ENCODE measurements at places on chromosomes 6 and 20. TPM values are rescaled to one million over a fixed set of nuclear protein-coding genes. Genes with fewer than 3 reads are reported as not detected.

The PLEKHG1 gene
- polyA plus RNA-seq = 5.7 TPM

The FAM83C gene
- polyA plus RNA-seq = 32.3 TPM

The PDYN gene
- polyA plus RNA-seq = not detected

The SNHG17 gene
- polyA plus RNA-seq = 32.6 TPM

The LY6G6C gene
- polyA plus RNA-seq = 17.2 TPM

The FKBP1C gene
- 1.5 TPM for polyA plus RNA-seq

The CASP8AP2 gene
- polyA plus RNA-seq = 3.2 TPM

The CST3 gene
- polyA plus RNA-seq = 448 TPM

The C20orf144 gene
- polyA plus RNA-seq = 0.04 TPM

The DEFB119 gene
- not detected for polyA plus RNA-seq

The OR2J3 gene
- polyA plus RNA-seq = not detected

The ARFGEF3 gene
- polyA plus RNA-seq = 0.15 TPM

The COX4I2 gene
- 3.8 TPM for polyA plus RNA-seq

The LINC00237 gene
- polyA plus RNA-seq = not detected

The CTCFL gene
- polyA plus RNA-seq = not detected

The RAET1G gene
- 21.2 TPM for polyA plus RNA-seq

The IP6K3 gene
- 0.96 TPM for polyA plus RNA-seq

The BMP7 gene
- polyA plus RNA-seq = 28.7 TPM

The ATP6V1G2 gene
- 0.49 TPM for polyA plus RNA-seq

The DDO gene
- 0.28 TPM for polyA plus RNA-seq

The TPBG gene
- 16.9 TPM for polyA plus RNA-seq

The SLC17A4 gene
- not detected for polyA plus RNA-seq

The BNIP5 gene
- polyA plus RNA-seq = not detected

The BPIFB2 gene
- 0.08 TPM for polyA plus RNA-seq

The PCIF1 gene
- polyA plus RNA-seq = 20.9 TPM

The HTR1E gene
- not detected for polyA plus RNA-seq

The TBX18 gene
- 0.89 TPM for polyA plus RNA-seq

The R3HDML gene
- polyA plus RNA-seq = not detected

The IPCEF1 gene
- 0.35 TPM for polyA plus RNA-seq

The POPDC3 gene
- not detected for polyA plus RNA-seq

The DOP1A gene
- polyA plus RNA-seq = 6.0 TPM

The PTPRK gene
- 5.1 TPM for polyA plus RNA-seq

The NNAT gene
- polyA plus RNA-seq = 2.5 TPM

The TAAR8 gene
- polyA plus RNA-seq = not detected

The FAM229B gene
- 5.4 TPM for polyA plus RNA-seq

The FHL5 gene
- 0.37 TPM for polyA plus RNA-seq

The DNMT3B gene
- 0.96 TPM for polyA plus RNA-seq

The SLC24A3 gene
- polyA plus RNA-seq = 7.3 TPM

The GNAS-AS1 gene
- 0.49 TPM for polyA plus RNA-seq

The QRSL1 gene
- 3.6 TPM for polyA plus RNA-seq

The PIGU gene
- polyA plus RNA-seq = 22.5 TPM

The PXDC1 gene
- polyA plus RNA-seq = 13.1 TPM

The HLA-DQA2 gene
- 0.24 TPM for polyA plus RNA-seq

The DUSP15 gene
- 0.55 TPM for polyA plus RNA-seq

The PSORS1C1 gene
- polyA plus RNA-seq = 4.3 TPM

The KIF25 gene
- 0.05 TPM for polyA plus RNA-seq

The CEBPB gene
- 19.6 TPM for polyA plus RNA-seq

The PSORS1C2 gene
- polyA plus RNA-seq = 0.81 TPM

The CEP43 gene
- 6.9 TPM for polyA plus RNA-seq

The FILIP1 gene
- polyA plus RNA-seq = 0.84 TPM

The PRDM1 gene
- 29.7 TPM for polyA plus RNA-seq

The RPS6KA2 gene
- polyA plus RNA-seq = 5.7 TPM

The ARHGAP18 gene
- polyA plus RNA-seq = 2.2 TPM

The TP53TG5 gene
- 0.13 TPM for polyA plus RNA-seq

Measured in esophagus (tissue), 2 donors.